ENCODE measurements at places on chromosomes 1 and 21. TPM values are rescaled to one million over a fixed set of nuclear protein-coding genes. Genes with fewer than 3 reads are reported as not detected.

GRCh38 chr1:226598455-226598849 lies 49.9 kb downstream of the STUM start:
- DNase-seq: no peak
- H3K27me3 ChIP-seq: no peaks in the 10 kb centered on the region
- H3K4me1 ChIP-seq: no peaks in the 10 kb centered on the region
- H3K4me3 ChIP-seq: no peak overlapping the region

DNA sequence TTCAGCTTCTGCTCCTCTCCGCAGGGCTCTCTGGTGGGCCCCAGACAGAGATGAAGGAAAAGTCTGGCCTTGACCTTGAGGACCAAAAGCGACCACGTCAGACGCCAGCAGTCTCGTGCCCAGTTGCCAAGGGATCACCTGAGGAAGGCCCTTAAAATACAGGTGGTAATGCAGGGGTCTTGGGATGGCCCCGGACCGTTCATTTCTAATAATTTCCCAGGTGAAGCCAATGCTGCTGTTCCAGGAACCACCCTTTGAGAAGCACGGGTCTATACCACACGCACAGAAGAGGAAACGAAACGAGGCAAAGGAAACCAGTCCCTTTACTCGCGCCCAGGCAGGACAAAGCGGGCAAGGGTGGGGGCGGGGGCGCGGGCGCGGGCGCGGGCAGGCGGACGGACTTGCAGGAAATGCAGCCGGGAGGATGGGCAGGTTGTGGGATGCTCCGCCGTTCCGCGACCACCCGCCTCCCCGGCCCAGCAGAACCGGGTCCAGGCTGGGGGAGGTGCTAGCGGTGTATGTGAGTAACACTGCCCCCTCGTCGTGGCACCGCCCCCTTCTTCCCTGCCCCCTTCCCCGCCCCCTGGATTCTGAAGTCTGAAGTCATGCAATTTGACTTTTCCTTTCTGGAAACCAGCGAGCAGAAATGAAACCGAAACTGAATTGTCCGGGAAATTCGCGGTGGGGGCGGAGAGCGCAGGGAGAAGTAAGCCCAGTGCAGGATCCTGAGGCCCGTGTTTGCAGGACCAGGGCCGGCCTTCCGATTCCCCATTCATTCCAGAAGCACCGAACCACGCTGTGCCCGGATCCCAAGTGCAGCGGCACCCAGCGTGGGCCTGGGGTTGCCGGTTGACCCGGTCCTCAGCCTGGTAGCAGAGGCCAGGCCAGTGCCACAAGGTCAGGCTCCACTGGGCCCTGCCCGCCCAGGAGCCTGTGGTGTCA lies 5.8 kb upstream of the MX1 start:
- peak overlapping the region; percentile 79 for H3K4me3 ChIP-seq
- H3K36me3 ChIP-seq: no peaks in the 10 kb centered on the region
- peak; percentile 41 for DNase-seq
- H3K4me1 ChIP-seq: no peaks in the 10 kb centered on the region
- no peaks in the 10 kb centered on the region for H3K27me3 ChIP-seq
- peak overlapping the region; percentile 57 for H3K27ac ChIP-seq

- no peak overlapping the region for H3K4me3 ChIP-seq
- no peak overlapping the region for H3K27ac ChIP-seq
- no peaks in the 10 kb centered on the region for H3K4me1 ChIP-seq
- no peaks in the 10 kb centered on the region for H3K36me3 ChIP-seq
- DNase-seq: no peak
These were observed 109.4 kb downstream of the NAV1 start for GRCh38 chr1:201648066-201648906.

GRCh38 chr1:11537854-11538591 lies 59.1 kb downstream of the DISP3 start:
- no peak overlapping the region for H3K4me3 ChIP-seq
- no peak for DNase-seq
- no peak overlapping the region for H3K27ac ChIP-seq
- H3K27me3 ChIP-seq: no peaks in the 10 kb centered on the region

DNA sequence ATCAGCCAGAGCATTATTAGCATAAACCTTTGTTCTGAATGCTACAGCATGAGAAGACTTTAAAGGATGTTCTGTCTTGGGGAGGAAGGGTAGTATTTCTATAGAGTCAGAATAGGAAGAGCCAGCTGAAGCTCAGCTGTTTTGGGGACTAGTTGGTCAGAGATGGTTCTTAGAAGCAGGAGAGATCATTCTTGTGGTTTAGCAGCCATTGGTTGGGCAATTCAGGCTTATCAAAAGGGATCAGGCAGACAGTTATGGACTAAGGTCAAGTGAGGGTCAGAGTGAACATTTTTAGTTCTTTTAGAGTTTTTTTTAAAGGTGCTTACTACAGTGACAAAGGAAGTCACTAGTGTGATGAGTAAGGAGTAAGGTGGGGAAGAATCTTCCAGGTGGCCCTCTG lies 245.5 kb downstream of the RPS6KC1 start:
- no peaks in the 10 kb centered on the region for H3K27me3 ChIP-seq
- H3K4me1 ChIP-seq: no peaks in the 10 kb centered on the region
- H3K27ac ChIP-seq: no peak overlapping the region
- no peak overlapping the region for H3K4me3 ChIP-seq

- peak; percentile 15 for DNase-seq
- H3K4me1 ChIP-seq: peaks cover 18% of the 10 kb centered on the region
- H3K27me3 ChIP-seq: peaks cover 36% of the 10 kb centered on the region
- H3K4me3 ChIP-seq: no peak overlapping the region
- H3K27ac ChIP-seq: no peak overlapping the region
These were observed 8.2 kb downstream of the HAPLN2 start for GRCh38 chr1:156627313-156627880.

DNA sequence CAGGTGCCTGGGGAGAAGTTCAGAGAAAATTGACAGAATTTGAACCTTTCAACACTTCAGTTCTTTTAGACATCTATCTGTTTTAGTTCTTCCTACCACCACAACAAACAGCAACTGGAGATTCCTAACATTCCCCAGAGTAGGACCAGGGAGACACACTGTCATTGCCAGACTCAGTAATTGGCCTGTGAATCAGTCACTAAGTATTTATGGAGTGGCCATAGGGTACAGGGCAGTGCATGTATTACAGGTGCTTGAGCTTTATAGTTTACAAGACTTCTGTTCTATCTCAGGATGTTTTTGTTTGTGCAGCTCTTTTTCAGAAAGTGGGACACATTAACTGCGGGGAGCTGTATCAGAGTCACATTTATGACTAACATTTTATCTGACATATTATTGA lies 1.7 kb downstream of the CDC14A start:
- peaks cover 49% of the 10 kb centered on the region for H3K4me1 ChIP-seq
- H3K27ac ChIP-seq: peak overlapping the region; percentile 92
- no peak for DNase-seq
- no peaks in the 10 kb centered on the region for H3K36me3 ChIP-seq

GRCh38 chr1:77350012-77350770 lies 68.4 kb downstream of the AK5 start:
- no peak for DNase-seq
- peaks cover 7% of the 10 kb centered on the region for H3K4me1 ChIP-seq
- H3K27ac ChIP-seq: no peak overlapping the region
- H3K27me3 ChIP-seq: no peaks in the 10 kb centered on the region
- H3K4me3 ChIP-seq: no peak overlapping the region

Gene STIL
- 18.4 TPM for total RNA-seq

Gene OR14K1
- total RNA-seq: not detected

DNA sequence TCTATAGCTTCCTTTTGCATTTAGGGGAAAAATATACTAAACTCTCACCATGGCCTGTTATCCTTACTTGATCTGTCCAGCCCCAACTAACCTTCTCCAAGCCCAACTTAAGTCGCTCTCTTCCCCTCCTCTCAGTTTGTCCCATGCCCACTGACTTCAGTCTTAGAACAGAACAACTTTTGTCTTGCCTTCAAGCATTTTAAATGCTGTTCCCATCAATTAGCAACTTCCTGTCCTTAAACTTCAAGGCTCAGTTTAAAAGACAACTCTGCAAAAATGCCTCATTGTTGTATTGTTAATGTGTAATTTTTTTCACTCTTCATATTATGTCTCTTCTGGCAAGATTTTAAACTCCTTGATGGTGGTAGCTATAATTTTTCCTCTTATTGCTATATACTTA lies 526.9 kb downstream of the NEGR1 start:
- H3K4me3 ChIP-seq: no peak overlapping the region
- no peaks in the 10 kb centered on the region for H3K36me3 ChIP-seq
- no peaks in the 10 kb centered on the region for H3K4me1 ChIP-seq
- DNase-seq: no peak
- H3K27me3 ChIP-seq: no peaks in the 10 kb centered on the region
- H3K27ac ChIP-seq: no peak overlapping the region

DNA sequence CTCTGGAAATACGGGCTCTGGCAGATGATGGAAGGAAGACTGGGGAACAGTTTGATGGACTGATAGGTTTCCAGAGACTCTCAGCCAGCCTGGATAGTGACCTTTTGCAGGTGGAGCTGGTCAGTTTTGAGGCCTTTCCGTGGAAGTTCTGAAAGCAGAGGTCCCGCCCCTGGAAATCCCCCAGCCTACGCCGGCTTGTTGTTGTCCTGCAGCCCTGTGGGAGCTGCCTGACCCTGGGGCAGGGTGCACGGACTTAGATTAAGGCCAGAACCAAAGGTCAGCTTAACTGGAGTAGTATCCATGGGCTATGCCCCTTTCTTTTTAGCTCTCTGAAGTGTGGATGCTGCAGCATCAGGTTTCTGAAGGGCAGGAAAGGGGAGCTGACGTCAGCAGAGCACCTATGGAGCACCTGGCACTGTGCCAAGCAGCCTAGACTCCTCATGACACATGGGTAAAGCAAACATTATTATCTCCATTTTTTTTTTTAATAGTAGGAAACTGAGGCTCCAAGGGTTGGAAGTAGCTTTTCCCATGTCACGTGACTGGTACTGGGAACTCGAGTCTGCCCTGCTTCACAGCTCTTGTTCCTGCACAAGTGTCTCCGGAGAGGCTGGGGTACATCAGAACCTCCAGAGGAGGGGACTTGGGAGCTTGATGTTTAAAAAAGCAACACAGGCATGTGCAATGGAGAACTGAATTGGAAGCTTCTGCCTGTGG lies 38.5 kb downstream of the IER5 start:
- no peak overlapping the region for H3K4me3 ChIP-seq
- no peak for DNase-seq
- H3K27ac ChIP-seq: no peak overlapping the region

- no peaks in the 10 kb centered on the region for H3K27me3 ChIP-seq
- no peak overlapping the region for H3K27ac ChIP-seq
- no peaks in the 10 kb centered on the region for H3K36me3 ChIP-seq
- no peaks in the 10 kb centered on the region for H3K4me1 ChIP-seq
- no peak for DNase-seq
These were observed 105.2 kb downstream of the PCP4 start for GRCh38 chr21:39972471-39972870.

DNA sequence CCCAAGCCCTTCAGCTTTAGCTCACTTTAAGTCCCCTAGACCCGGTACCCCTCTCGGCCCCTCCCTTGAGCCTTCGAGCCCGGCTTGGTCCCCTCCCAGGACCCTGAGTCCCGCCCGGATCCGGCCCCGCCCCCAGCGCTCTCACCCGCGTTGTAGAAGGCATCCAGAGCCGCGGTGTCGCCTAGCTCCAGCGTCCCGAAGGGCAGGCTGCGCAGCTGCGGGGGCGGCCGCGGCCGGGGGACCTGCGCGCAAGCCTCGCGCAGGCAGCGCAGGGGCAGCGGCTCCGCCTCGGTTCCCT lies 699 bp downstream of the MAP3K6 start:
- H3K4me3 ChIP-seq: peak overlapping the region; percentile 62
- no peaks in the 10 kb centered on the region for H3K36me3 ChIP-seq
- peak; percentile 54 for DNase-seq

DNA sequence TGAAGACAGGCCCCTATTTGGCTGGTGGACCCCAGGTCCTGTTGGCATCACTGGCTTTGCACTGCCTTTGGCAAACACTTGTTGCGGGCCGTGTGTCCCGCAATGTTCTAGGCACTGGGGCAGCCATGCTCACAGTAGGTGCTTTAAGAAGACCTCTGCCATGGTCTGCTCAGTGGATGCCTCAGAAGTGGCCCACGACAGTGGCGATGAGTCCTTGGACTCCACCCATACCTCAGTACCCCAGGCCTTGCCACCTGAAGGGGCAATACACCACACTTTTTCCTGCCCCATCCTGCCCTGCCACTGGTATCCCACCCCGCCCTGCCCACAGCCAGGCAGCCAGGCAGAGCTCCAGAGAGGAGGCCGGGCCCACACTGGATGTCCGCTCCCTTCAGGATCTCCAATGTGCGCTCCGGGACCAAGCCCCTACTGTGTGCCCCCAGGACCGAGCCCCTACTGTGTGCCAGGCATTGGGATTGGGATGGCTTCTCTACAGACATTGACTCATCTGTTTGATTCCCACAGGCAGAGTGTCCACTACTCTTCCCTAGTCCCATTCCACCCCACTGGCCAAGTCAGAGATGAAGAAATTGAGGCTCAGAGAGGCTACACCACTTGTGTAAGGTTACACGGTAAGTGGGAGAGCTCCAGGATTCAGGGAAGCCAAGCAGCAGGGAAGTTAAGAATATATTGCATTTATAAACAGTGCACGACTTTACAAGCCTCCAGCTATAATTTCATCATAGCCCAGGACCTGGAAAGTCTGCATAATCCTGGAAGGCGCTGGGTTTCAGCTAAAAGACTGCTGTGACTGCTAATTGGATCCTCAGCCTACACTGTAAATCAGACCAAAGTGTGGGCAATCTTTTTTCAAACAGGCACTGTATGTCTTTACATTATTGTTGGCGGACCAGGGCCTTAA lies 101.6 kb downstream of the DMRTB1 start:
- H3K4me3 ChIP-seq: no peak overlapping the region
- H3K36me3 ChIP-seq: no peaks in the 10 kb centered on the region
- H3K27ac ChIP-seq: no peak overlapping the region
- peaks cover 6% of the 10 kb centered on the region for H3K4me1 ChIP-seq

DNA sequence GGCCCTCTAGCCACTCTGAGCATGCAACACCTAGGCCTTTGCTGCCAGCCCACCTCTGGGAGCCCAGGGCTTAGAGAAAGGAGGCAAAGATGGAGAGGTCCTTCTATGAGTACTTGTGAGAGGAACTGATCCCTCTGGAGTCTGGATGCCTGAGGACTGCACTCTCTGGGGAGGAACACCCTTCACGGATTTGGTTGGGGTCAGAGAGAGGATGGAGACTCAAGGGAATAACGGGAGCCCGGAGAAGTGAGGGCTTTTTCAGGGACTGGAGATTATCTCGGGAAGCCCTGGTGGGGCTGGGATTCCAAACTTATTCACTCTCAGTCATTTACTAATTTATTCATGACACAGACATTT lies 413 bp upstream of the C1orf232 start:
- peaks cover 21% of the 10 kb centered on the region for H3K4me1 ChIP-seq
- H3K36me3 ChIP-seq: no peaks in the 10 kb centered on the region
- no peak for DNase-seq
- peak overlapping the region; percentile 68 for H3K4me3 ChIP-seq
- peak overlapping the region; percentile 86 for H3K27ac ChIP-seq
- H3K27me3 ChIP-seq: no peaks in the 10 kb centered on the region

Gene CR1L
- total RNA-seq: not detected

Gene ACTN2
- total RNA-seq: not detected

Gene THEM5
- not detected for total RNA-seq

Data from CD8-positive, alpha-beta memory T cell (primary cell).